Mucosa of descending colon (tissue), 3 donors: ENCODE measurements at places on chromosomes 1 and 21. TPM values are rescaled to one million over a fixed set of nuclear protein-coding genes. Genes with fewer than 3 reads are reported as not detected.

Gene SPRR5
- not detected for total RNA-seq

Gene CTTNBP2NL
- 90.2 TPM for total RNA-seq

Gene PRAMEF27
- not detected for total RNA-seq

Gene PPM1J
- 1.1 TPM for total RNA-seq
